Stimulated activated CD4-positive, alpha-beta T cell treated with anti-CD3 and anti-CD28 coated beads, Interleukin-1b, Interleukin-23, amount 100 ng/mL, for 48 hours (primary cell): ENCODE measurements at places on chromosomes 13 and 19.
A peak's percentile ranks its signal among the peaks of the same experiment; 100 is the strongest.

GRCh38 chr19:7611541-7612279 is 16.0 kb downstream of the CAMSAP3 start:
- no peak for DNase-seq

GRCh38 chr13:112968910-112969691 is at the start of gene MCF2L:
TSS of gene MCF2L (plus strand) at chr13:112969214. CDS start at chr13:112969380, 166 bp downstream.
- DNase-seq = peak; percentile 51

DNA sequence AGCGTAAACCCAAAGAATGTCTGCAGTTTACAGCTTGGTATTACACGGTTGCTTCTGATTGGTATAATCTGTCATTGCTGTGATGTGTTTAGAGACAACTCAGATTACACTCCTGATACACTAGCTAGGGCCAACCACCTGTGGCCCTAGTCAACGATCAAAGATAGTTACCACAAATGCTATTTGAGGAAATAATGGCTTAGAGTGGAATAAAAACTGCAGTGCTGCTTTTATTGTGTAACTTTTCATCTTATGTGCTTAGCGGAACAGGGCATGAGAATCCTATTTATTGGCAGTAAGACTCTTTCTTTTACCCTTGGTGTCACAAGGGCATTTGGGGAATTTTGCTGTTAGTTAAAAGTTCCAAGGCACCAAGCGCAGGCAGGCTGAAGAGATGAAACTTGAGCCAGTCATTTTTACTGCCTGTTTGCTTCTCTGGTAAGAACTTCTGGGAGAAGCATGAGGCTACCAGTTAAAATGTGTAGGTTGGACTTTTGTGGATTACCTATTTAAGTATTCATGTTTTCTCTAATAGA is 363.3 kb downstream of the KCNRG start:
- no peak for DNase-seq

DNA sequence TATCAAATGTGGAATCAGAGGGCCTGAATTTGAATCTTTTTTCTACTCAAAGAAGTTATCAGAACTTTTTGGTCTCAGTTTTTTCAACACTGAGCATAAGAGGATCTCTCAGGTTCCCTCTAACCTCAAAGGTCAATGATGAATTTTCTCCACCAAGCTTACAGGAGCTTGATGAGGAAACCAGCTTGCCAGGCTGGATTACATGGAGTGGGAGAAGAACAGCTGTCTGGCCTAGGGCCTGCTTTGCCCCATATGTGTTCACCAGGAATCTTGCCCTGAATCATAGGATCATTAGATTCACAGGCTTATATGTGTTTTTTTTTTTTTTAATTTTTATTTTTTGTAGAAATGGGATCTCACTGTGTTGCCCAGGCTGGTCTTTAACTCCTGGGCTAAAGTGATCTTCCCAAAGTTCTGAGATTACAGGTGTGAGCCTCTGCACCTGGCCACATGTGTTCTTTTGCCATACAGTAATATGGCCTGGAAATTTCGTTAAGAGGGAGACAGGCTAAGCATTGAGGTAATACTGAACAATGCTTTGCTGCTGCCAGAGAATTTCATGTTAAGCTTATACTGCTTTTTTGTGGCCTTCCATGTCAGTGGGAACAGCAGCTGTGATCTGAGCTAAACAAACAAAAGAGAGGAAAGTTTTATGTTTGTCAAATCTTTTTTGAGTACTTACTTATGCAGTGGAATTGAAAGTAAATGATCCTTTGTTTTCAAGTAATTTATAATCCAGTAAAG is 110.6 kb downstream of the DNAJC3 start:
- DNase-seq = no peak

DNA sequence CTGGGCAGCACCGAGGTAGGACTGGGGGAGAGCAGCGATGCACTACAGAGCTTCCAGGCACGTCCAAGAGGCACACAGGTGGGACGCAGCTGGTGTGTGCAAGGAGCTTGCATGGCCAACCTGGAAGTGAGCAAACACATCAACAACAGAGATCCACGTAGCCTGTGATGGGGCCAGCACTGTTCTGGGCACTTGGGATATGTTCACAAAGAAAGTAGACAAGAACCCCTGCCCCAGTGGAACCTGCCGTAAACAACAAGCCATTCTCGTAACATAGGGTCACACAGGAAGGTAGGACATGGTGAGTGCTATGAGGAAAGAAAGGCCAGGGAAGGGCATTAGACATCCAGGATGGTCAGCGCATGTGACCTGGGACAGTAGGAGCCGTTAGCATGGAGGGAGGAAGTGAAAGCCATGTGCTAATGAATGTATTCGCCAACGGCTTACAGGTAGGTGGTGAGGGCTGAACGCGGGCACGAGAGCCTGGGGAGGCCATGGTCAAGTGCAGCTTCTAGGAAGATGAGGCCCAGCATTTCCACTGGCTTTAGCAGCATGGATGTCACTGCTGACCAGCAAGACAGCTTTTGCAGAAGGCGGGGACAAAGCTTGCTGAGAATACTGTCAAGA is 105.5 kb downstream of the TEX26 start:
- DNase-seq = no peak

- DNase-seq = no peak
These were observed 599.5 kb upstream of the PCDH9 start for GRCh38 chr13:67829641-67830040.

DNA sequence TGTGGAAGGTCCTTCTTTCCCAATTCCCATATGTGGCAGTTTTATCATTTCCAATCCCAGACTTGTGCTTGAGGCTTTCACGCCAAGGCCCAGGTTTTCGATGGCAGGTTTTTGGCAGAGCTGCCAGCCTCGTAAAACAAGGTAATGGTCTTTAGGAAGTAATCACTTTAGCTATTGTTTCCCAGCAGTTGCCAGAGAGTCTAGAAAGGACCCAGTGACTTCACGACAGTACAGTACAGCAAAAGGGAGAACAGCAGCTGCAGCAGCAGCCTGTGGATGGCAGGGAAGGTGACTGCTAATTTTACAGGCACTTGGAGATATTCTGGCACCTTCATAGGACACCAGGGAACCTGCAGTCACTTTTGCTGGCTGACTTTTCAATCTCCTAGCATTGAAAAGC is 291.6 kb upstream of the MAB21L1 start:
- no peak for DNase-seq

DNA sequence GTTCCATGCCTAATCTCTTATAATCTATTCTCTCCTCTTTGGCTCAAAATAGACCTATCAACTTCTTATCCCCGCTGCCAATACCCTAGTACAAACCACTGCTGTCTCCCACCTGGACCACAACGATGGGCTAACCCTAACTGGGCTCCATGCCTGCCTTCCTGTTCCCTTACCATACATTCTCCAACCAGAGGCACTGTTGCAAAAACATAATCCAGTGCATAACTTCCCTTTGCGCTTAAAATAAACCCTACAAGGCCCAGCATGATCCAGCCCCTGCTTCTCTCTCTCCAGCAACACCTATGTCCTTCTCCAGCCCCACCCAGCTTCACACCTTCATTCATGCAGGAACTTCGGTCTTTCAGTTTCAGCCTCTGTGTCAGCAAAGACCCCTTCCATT is 27.4 kb upstream of the CEBPA start:
- DNase-seq = no peak

- no peak for DNase-seq
These were observed 6.1 kb downstream of the PRR22 start for GRCh38 chr19:5778402-5778801.

DNA sequence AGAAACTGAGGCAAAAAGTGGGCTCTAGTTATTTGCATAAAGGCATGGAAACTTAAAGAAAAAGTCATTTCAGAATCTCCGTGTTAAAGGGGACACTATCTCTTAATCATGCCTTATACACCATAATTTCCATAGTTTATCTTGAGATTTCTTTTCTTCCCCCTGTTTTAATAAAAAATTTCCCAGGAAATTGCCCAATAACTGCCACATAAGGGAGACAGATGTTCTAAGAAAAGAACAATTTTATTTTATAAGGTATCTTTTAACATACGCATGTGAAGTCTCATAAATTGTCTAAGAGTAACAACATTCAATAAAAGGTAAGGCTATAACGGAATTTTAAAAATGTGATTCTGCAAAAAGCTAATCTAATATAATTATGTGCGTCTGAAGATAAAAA is 371.3 kb downstream of the IRS2 start:
- DNase-seq = no peak

- no peak for DNase-seq
These were observed 11.8 kb upstream of the MADCAM1 start for GRCh38 chr19:484494-484893.

DNA sequence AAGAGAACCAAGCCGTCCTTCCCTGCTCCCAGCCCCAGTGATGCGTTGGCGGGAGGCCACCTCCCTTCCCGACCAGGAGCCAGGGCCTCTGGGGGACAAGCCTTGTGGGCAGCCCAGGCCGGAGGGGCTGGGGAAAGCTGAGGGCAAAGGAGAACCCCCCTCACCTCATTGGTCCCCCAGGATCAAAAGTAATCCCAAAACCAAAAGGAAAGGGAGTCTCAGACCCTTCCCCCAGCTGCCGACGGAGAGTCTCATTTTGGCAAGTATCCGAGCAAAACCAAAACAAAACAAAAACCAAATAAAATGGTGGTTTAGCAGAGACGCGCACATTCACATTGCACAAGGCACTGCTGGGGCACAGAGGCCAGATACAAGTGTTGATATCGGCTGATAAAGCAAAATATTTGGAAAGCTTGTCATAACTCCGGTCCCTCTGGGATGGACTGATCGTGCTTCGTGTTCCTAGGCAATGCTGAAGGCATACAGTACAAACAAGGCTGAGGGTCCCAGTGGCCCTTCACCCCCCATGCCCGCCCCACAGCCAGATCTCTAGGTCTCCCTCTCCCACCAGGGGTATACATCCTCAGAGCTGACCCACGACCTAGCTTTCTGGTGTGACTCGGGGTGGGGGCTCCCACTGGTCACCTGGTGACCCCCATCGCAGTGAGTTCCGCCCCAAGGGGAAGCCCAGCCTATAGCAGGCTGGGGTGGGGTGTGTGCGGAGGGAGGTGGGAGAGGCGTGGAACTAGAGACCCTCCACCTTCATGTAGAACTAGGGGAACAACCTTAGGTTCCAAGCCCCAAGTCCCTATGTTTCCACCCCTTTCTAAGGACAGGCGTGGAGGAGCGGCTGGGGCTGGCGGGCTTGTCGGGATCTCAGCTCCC is 2.1 kb downstream of the CEBPA start:
- no peak for DNase-seq

- DNase-seq = no peak
These were observed 844.6 kb downstream of the SLITRK6 start for GRCh38 chr13:84954636-84955035.

- DNase-seq = peak; percentile 37
These were observed 297.3 kb downstream of the ZNF536 start for GRCh38 chr19:30669329-30670010.

DNA sequence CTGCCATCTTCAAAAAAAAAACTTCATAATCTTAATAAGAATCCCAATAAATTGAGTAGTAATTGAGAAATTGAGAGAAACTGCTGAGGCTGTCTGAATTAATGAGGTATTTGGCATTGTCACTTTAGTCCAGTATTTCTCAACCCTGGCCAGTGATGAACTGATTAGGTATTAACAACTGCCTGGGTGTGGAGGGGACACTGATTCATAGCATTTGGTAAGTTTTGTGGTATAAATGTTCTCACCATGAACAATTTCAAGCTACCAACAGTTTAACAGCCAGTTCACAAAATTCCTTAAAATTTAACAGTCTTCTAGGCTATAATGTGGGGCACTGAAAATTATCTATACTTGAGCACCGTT is 18.3 kb downstream of the GPC6 start:
- DNase-seq = no peak
